ENCODE measurements at places on chromosomes 4 and X. TPM values are rescaled to one million over a fixed set of nuclear protein-coding genes. Genes with fewer than 3 reads are reported as not detected.

DNA sequence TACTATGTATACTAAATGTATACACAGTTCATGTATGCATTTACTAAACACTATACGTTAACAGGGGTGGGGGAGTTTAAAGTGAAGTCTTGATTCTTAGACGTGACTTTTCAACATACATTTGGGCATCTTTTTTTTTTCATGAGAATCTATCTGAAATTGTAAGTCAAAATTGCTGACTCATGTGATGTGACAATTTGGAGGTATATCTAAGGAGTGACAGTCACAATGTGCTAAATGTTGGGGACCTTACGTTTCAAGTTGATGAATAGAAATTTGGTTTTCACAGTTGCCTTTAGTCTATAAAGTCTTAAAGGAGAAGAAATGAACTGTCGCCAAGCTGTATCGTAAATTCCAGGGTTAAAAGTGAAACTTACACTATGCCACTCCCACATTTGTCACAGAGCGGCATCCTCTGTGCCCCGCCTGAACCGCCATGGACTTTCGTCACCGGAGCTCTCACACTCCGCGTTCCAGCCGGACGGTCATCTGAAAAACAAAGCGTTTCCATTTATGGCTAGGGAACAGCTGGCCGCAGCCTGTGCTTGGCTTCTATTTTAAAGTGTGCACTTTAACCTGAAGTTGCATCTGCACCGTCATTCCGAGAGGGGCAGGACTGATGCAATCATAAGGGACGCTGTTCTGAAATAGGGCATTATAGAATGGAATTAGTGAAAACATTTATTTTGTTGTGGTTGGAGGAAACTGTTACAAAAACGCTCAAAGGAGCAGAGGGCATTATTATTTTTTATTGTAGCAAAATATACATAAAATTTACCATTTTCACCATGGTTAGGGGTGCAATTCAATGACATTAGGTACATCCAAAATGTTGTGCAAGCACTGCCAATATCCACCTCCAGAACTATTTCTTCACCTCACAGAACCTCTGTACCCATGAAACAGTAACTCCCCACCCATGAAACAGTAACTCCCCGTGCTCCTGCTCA is 30.9 kb downstream of the PDLIM3 start:
- peaks cover 34% of the 10 kb centered on the region for H3K36me3 ChIP-seq
- no peak for DNase-seq
- no peak overlapping the region for H3K4me3 ChIP-seq
- H3K27ac ChIP-seq = no peak overlapping the region
- H3K27me3 ChIP-seq = no peaks in the 10 kb centered on the region

DNA sequence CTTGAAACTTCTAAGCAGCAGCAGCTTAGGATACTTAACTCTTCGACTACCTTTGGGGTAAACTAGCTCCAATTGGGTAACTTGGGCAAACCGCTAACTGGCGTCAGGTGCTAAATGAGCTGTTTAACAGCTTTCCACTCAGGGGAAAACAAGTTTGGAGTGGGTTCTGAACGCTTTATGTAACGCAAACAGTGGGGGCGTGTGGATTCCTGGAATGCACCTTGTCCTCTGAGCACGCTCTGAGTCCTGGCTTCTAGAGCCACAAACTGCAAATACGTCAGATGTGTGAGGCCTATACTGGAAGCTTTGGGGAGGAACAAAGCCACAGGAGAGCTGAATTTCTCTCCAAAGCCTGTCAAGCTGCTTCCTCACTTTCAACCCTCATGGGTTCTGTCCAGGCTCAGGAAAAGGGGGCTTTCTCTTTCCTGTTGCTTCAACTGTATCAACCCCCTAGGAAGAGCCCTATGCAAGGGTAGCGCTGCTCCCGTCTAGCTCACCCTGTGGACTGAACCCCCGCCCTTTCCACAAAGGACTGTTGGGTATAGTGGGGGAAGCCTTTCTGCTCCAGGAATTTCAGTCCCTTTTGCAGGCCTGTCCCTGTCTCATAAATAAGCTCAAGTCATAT is 4.5 kb upstream of the WDR1 start:
- no peak overlapping the region for H3K27ac ChIP-seq
- H3K36me3 ChIP-seq = no peaks in the 10 kb centered on the region
- no peak for DNase-seq
- H3K27me3 ChIP-seq = no peaks in the 10 kb centered on the region
- no peak overlapping the region for H3K4me3 ChIP-seq
- peaks cover 19% of the 10 kb centered on the region for H3K4me1 ChIP-seq

DNA sequence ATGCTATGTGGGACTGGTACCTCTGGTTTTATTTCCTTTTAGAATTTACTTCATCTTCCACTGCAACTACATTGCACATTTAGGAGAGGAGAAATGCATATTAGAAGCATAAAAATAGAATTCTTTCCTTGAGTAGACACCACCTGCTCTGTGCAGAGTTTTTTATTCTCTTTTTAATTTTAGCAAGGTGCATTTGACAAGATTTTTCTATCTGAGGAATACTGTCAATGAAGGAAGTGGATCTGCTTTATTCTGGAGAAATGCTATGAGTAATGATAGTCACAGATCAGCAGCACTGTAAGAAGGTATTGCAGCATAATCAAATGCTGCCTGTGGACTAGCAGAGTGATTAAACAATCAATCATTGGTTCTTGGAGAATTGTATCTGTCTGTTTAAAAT is 1038.3 kb downstream of the RAPGEF2 start:
- H3K4me3 ChIP-seq = no peak overlapping the region
- no peaks in the 10 kb centered on the region for H3K27me3 ChIP-seq
- H3K27ac ChIP-seq = no peak overlapping the region
- no peak for DNase-seq

DNA sequence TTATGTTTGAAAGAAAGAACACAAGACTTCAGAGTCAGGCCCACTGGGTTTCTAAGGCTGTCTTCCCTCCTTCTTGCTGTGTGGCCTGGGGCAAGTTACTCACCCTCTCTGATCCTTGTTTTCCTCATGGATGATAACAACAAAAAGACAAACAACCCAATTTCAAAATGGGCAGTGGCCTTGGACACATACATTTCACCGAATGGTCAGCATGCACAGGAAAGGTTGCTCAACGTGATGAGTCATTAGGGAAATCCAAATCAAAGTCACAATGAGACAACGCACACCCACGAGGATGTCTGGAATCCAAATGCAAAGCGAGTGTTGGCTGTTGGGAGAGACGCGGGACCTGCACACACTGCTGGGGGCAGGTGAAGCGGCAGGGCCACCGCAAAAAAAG is 50.8 kb upstream of the PPP2R2C start:
- H3K27me3 ChIP-seq = peaks cover 12% of the 10 kb centered on the region
- no peak overlapping the region for H3K27ac ChIP-seq
- H3K4me1 ChIP-seq = no peaks in the 10 kb centered on the region
- H3K36me3 ChIP-seq = no peaks in the 10 kb centered on the region
- no peak overlapping the region for H3K4me3 ChIP-seq
- DNase-seq = no peak

SLC10A4 gene
- total RNA-seq = not detected

Measured in SJCRH30 (cell line).